Smooth muscle cell of bladder (primary cell): ENCODE measurements at places on chromosomes 13 and 19. TPM values are rescaled to one million over a fixed set of nuclear protein-coding genes. Genes with fewer than 3 reads are reported as not detected.

JAK3 gene
- 1.00 and 2.3 TPM in 2 replicates for total RNA-seq

TTC9B gene
- total RNA-seq = not detected in 2 replicates

LIG4 gene
- total RNA-seq = 7.3 and 7.4 TPM in 2 replicates

HIPK4 gene
- 0.14 and 0.18 TPM in 2 replicates for total RNA-seq

CASP14 gene
- total RNA-seq = not detected in 2 replicates

PEG3 gene
- 0.55 and 0.85 TPM in 2 replicates for total RNA-seq

BCAM gene
- total RNA-seq = 5.0 and 6.1 TPM in 2 replicates
